ENCODE measurements at places on chromosomes 6 and 20.

GRCh38 chr6:100001915-100002388 is 7.9 kb upstream of the MCHR2 start:
- peak; percentile 71 for DNase-seq

- peak; percentile 10 for DNase-seq
Observed at GRCh38 chr6:30738532-30738931, 4.0 kb downstream of the FLOT1 start.

DNA sequence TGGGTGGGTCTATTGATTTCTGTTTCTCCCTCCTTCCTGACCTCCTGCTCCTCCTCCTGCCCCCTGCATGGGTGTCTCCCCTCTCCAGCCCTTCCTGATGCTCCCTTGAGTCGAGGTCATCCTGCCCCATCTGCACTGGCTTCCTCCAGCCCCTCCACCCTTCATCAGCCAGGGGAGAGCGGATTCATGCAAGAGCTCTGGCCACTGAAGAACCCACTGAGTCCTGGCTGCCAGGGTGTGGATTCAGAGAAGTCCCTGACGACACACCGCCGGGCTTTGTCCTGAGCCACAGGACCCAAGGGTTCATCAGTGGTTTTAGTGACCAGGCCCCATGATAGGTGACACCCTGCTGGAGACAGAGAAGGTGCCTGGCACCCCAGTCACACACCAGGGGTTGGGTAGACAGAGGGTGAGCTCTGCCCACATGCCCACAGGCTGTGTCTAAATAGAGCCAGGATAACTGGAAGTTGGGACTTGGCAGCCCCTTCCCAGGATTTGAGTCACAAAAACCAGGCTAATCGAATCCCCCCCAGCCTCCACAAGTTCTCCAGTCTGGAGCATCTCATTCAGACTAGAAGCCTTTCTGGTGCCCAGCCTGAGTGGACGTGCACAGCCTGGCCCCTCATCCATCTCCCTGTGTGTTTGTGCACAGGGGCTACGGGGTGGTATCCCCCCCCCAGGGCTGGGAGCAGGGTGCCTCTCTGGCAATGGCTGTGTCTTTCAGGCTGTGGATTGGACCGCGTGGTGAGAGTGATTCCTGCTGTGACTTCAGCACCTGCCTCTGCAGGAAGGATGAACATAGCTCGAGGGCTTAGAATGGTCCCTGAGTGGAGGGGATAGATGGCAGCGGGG is 1.2 kb downstream of the GFRA4 start:
- DNase-seq, result no peak

DNA sequence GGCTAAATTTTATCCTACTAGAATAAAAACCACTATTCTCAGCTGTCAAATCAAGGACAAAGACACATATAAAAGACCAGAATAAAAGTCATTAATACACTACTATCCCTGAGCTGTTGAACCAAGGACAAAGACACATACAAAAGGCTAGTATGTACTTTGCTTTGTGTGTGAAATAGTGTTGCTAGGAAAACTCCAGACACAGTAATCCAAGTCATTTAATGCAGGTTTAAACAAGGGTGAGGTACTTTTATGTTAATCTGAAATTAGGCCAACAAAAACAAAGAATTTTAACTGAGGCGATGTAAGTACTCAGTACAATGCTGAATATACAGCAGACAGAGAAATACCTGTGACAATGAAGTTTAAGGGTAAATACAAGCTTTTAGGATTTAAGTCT is 18.9 kb downstream of the GCLC start:
- DNase-seq, result no peak

GRCh38 chr6:26271668-26272024 is 93.4 kb upstream of the BTN3A2 start:
- DNase-seq, result no peak

DNA sequence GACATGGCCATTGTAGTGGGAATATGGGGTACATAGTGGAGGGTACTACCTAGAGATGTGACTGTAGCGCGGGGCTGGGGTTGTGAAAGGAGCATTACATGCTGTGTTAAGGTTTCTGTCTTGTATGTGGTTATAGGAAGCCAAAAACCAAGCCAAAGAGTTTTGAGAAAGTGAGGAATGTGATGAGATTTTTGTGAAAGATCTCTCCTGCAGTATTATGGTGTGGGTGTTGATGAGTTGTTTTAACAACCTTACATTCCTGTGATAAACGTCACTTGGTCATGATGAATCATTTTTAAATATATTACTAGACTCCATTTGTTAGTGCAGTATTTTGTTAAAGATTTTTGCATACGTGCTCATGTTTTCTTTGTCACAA is 48.9 kb downstream of the ZFAND3 start:
- DNase-seq, result peak; percentile 66

DNA sequence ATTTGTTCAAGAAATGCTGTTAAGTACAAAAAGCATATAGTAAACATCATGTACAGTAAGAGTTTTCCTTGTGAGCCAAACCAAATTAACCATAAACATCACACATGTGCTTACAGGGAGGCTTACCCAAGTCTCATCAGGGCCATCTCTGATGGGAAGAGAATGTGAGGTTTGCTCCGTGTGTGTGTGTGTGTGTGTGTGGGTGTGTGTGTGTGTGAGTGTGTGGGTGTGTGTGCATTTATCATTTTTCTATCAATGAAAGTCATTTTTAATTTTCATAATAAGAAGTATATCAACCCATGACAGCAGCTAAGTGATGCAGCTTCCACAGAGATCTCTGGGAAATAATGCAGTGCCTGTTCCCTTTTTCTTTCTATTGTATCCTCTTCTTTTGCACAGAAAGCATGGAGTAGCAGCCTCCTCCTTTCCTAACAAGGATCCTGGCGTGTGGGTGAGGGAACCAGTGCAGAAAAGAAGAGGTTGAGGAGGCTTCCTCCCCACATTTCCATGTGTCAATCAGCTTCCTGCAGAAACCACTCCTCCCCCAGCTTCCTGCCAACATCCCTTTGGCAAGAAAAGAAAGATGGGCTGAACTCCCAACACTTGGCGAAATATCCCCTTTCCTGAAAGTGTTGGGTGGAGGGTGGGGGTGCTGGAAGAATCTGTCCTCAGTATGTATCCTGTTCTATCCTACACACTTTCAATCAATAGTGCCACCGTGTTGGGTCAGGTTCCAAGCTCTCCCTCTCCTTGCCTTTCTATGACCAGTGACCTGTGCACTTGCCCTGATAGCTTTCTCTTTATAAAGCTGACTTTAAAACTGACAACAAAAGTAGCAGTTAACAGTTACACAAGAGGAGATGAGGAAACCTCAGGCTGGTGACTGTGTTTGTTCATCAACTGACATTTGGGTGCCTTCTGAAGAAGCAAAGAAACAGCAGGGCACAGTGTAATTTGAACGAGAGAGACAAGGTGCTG is 251.8 kb upstream of the CITED2 start:
- peak; percentile 17 for DNase-seq

- DNase-seq, result no peak
Observed at GRCh38 chr6:14732226-14732843, 513.5 kb upstream of the JARID2 start.

GRCh38 chr6:124040655-124041054 is 237.0 kb downstream of the NKAIN2 start:
- no peak for DNase-seq

DNA sequence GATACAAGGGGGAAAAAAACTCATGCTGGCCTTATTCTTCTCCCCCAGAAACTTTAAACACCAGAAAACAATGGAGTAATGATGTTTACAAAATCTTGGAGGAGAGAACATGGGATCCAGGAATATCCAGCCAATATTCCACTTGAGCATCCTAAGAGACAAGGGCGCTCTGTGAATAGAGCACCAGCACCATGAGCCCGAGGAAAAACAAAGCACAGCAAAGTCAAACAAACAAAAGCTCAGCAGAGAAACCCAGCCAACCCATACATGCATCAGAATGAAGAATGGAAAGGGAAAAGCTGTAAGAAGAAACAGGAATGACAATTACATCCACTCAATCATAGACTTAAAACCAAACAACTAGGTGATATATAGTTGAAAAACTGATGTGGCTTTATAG is 4.6 kb upstream of the NAA20 start:
- DNase-seq, result no peak

DNA sequence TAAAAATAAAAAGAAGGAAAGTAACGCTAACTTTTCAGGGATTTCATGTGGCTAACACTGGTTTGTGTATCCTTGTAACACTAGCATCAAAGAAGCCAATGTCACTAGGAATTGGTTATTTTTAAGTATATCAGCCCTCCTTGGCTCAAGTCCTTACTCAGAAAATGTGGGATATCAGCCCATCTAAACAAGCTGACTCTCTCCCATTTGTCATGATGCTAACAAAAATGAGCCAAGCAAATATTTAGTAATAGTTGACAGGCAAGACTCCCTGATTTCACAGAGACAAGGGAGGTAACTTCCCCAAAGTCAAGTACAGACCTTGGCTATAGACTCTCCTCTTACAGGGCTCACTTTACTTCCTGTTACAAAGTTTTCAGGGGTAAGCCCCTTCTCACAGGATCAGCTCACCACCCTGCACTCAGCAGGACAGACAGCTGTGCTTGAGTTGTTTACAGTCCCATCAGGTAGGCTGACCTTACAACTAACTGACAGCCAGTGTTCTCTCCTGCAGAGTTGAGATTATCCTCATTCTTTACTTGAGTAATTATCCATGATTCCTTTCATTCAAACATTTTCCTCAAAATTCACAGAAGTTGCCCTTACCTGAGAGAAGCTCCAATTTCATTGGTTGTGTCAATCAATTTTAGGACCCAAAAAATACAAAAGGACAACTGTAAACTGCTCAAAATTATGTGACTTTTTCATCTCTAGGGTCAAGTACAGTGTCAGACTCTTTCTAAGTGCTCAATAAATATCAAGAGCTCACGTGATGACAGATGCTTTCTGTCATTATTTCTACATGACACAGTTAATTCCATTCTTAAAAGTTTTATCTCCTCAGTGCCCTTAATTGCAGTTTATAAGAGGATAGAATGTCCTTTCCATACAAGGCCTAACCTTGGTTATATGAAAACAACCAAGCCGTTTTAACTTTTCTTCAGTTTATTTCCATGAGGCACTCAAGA is 38.1 kb upstream of the BMP5 start:
- peak; percentile 63 for DNase-seq

DNA sequence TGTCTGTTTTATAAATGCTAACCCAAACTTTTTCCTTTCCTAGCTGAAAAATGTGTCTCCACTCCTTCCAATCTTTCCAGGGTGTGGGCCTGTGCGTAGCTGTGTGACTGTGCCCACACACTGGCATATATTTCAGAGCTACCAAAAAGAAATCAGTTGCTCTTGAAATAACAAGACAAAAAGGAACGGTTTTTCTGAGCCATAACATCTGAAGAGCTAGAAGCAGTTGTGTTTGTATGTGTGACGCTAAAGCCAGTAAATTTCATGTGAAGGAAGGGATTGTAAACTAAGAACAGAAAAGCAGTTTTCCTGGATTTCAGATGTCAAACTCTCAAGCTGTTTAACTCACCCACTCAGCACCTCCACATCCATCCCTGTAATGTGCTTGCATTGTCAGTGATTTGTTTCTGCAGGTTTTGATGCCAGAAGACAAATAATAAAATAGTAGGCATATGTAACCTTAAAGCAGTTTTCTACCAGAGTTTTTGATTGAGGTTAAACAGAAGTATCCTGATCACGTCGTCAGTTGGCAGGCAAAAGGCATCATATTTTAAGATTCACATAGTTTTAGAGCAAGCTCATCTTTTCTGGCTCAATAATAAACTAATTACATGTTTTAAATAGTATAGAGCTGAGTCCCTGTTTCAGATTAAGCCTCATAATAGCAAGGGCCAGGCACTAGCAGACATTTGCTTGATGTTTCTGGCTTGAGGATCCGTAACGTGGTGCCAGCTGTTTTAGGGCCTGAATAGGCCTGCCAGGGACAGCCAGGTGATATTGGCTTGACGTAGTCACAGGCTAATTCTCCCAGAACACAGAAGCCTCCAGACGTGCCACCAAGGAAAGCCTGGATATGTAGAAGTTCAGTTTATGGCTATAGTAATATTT is 90.9 kb downstream of the FOXO3 start:
- peak; percentile 87 for DNase-seq

GRCh38 chr20:56922497-56922896 is 293.4 kb downstream of the TFAP2C start:
- DNase-seq, result no peak

DNA sequence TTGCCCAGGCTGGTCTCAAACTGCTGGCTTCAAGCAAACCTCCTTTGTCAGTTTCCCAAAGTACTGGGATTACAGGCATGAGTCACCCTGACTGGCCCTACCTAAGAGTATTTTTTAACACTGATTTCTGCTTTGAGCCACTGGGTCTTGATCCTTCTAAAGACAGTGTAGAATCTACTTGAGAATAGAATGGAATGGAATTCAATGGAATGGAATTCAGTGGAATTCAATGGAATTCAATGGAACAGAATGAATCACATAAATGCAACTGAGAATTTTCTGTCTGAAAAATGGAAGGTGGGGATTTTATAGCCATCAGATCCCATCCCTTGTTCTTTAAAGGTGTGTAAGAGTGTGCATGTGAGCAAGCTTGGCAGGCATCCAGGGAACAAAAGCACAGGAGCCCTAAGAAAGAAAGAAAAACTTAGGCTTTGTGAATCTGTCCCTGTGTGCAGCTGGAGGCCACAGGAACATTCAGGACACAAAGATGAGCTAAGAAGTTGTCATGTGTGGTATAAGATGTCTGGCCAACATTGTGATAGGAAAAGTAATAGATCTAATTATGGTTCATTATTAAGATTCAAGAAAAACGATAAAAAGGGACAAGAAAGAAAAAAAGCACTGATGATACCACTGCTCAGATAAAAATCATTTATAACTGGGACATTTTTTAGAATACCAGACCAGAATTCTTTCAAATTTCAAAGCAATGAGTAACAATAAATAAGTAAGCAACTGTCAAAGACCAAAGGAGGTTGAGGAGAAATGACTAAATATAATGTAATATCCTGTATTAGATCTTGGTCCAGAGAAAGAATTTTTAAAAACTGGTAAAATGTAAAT is 681.0 kb upstream of the GJE1 start:
- DNase-seq, result peak; percentile 85

DNA sequence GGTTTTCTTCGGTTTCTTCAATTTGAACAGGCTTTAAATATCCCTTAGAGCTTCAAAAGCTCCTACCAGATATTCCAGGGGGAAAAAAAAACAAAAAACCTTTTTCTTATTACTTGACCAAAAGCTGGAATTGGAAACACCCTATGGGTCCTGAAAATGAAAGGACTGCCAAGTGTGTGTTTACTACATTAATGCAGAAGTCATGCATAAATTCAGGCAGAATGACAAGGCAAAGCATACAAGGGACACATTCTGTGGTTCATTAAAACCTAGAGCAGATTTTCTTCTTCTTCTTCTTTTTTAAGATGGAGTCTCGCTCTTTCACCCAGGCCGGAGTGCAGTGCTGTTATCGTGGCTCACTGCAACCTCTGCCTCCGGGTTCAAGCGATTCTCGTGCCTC is 119.1 kb downstream of the GMDS start:
- DNase-seq, result no peak

GRCh38 chr6:155341130-155341828 is 27.0 kb upstream of the TFB1M start:
- DNase-seq, result peak; percentile 35

DNA sequence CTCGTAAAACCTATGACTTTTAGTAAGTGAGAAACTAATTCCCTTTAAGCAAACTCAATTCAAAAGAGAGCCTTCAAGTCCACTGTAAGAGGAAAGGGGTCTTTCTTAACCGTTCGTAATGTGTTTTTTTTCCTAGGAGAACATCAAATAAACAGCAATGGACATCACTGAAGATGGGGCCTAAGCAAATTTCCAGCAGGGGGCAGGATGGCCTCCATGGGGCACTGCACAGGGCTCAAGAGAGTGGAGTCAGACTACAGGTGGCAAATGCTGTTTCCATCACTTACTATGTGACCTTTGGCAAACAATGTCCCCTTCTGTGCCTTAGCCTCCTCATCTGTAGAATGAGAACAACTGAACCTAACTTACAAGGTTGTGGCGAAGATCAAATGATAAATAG is 88.7 kb downstream of the ARHGAP18 start:
- DNase-seq, result peak; percentile 34

- DNase-seq, result peak; percentile 90
Observed at GRCh38 chr6:31834367-31835250, 7.1 kb downstream of the HSPA1B start.
